ENCODE measurements at places on chromosomes 1 and 21. TPM values are rescaled to one million over a fixed set of nuclear protein-coding genes. Genes with fewer than 3 reads are reported as not detected.

- DNase-seq: peak; percentile 80
These were observed 696 bp downstream of the TGFB2 start for GRCh38 chr1:218345673-218346390.

DNA sequence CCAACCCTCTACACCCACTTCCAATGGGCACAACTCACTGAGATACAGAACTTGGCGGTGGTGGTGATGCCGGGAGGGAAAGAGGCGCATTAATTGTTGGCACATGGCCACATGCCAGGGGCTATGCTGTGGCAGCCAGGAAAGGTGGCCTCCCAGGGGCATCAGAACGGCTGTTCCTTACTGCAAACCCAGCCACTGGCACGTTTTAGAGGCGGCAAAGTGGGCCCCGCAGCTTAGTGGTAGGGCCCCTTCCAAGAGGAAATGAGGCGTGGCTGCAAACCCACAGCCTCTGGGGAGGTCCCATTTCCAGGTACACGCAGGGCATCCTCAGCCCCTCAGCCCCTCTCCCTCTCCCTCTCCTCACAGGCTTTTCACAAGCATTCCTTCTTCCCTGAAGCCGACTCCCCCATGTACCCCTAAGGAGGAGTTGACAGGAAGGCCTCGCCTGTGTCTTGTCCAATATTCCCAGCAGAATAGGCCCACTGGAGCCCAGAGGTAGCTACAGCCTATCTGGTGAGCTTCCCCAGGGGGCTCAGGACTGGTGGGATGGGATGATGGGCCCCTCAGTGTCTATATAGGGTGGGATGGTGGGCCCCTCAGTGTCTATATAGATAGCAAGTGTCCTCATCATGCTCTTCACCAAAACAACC, 166.2 kb downstream of the CLIC6 start:
- DNase-seq: no peak

KRTAP19-5 gene
- not detected for polyA plus RNA-seq

ITPKB gene
- polyA plus RNA-seq: 85.7 TPM

SPRR3 gene
- polyA plus RNA-seq: not detected

DCST2 gene
- polyA plus RNA-seq: 0.81 TPM

All from brain (organoid and tissue), 16 donors.